ENCODE measurements at places on chromosomes 7 and 10.

DNA sequence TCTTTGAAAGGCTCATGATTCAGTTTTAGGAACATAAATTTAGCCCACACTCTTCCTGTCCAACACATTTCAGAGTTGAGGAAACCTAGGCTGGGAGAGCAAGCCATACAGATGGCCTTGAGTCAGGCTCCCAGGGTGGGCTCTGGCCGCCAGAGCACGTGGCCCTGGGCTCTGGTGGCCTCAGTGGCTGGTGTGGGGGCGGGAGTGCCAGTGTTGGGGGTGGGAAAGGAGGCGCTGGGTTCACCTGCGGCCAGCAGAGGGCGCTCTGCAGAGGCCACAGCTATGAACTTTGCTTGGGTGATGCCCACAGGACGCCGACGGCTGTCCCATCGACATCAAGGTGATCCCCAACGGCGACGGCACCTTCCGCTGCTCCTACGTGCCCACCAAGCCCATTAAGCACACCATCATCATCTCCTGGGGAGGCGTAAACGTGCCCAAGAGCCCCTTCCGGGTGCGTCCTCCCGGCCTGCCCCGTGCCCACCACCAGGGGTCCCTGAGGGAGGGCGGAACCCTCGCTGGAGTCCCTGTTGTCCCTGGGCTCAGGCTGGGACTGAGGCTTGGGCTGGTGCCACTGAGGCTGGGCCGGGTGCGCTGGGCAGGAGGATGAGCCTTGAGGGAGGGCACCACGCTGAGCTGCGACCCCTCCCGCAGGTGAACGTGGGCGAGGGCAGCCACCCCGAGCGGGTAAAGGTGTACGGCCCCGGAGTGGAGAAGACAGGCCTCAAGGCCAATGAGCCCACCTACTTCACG is 11.9 kb downstream of the FLNC start:
- peak; percentile 65 for DNase-seq

GRCh38 chr10:80081026-80081425 is 2.6 kb downstream of the TMEM254 start:
- DNase-seq, result no peak

GRCh38 chr7:131546126-131546525 is 10.3 kb downstream of the PODXL start:
- no peak for DNase-seq

GRCh38 chr7:94313926-94314325 is 80.8 kb upstream of the COL1A2 start:
- no peak for DNase-seq

GRCh38 chr7:124956160-124956559 is 26.5 kb upstream of the POT1 start:
- DNase-seq, result no peak

- no peak for DNase-seq
Measured at GRCh38 chr7:76282344-76283253, 19.9 kb upstream of the HSPB1 start.
